Mammary epithelial cell (primary cell): ENCODE measurements at places on chromosomes 5 and 9. TPM values are rescaled to one million over a fixed set of nuclear protein-coding genes. Genes with fewer than 3 reads are reported as not detected.

- DNase-seq = no peak
Observed at GRCh38 chr5:67051164-67051563, 145.4 kb downstream of the CD180 start.

- DNase-seq = peak; percentile 75
Observed at GRCh38 chr9:124366476-124367220, 48.6 kb downstream of the PSMB7 start.

INSL4 gene
- not detected in 2 replicates for total RNA-seq

C5orf46 gene
- total RNA-seq = 0.86 and 1.0 TPM in 2 replicates

GRCh38 chr9:83976372-83976771 lies 3.6 kb downstream of the HNRNPK start:
- no peak for DNase-seq

GRCh38 chr5:19605846-19606407 lies 382.1 kb downstream of the CDH18 start:
- DNase-seq = peak; percentile 49

DNA sequence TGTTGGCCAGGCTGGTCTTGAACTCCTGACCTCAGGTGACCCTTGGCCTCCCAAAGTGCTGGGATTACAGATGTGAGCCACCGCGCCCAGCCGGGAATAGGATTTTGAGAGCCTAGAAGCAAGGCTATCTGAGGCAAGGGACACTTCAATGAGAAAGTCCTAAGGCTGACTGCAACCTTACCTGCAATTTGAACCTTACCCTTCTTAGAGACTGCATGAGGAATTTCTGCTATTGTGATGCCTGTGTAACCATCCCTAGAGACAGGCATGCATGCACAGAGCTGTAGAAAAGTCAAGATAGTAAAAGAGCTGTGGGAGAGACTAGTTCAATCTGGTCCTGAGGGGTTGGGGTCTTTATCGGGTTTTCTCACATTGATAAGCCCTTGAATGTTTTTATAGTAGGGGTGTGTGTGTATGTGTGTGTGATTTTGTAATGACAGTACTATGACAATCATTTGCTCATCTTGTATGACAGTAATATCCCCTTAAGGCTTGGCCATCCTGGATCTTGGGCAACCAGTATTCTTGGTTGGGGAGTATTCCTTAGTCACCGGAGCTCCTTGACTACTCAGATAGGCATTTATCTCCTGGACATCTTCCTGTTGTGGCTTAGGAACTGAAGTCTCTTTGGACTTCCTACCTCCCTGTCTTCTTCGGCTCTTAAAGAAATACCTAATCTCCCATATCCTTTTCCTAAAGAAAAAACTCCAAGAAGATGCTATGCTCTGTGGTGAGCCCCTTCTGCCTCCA lies 11.2 kb downstream of the DNAJB5 start:
- peak; percentile 78 for DNase-seq

KCTD16 gene
- 0.33 TPM for total RNA-seq

DNA sequence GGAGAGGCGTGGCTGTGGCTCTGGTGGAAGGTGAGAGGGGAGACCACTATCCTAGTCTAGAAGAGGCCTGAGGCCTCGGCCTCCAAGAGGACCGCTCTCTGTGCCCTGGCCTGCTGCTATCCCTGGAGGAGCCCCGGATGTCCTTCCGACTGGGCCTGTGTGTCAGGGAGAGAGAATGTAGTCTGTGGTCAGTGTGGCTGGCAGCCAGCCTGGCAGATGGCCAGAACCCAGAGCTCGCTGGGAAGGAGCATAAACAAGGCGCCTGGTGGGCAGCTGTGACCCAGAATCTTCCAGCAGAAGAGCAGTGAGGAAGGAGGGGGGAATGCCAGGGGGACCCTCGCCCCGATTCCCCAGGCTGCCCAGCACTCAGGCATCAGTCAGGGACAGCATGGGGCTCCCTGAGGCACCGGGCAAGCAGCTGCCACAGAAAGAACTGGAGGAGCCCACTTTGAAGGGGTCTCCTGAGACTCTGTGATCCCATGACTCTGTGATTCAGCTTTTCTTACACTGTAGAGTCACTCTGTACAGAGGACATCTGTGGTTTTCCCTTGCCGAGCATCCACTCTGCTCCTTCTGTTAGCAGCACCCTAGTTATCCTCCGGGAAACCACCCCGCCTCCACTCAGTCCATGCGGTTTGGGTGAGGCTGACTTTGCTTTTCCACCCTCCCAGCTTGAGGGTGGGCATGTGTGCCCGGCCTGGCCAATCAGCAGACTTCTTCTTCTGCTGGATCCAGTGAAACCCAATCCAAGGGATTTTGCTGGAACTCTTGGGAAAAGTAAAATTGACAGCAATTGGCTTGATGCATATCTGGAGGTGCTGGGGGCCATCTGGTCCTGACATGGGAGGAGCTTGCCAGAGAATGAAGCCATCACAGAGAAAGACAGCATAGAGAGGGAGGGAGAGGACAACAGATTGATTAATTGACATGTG lies 46.2 kb upstream of the PWWP2A start:
- DNase-seq = peak; percentile 98

PLCXD3 gene
- not detected for total RNA-seq

GRCh38 chr9:82930116-82930515 lies 132.8 kb downstream of the RASEF start:
- no peak for DNase-seq

NUTM2G gene
- total RNA-seq = not detected

GAPVD1 gene
- 54.6 and 58.1 TPM in 2 replicates for total RNA-seq

- no peak for DNase-seq
Observed at GRCh38 chr5:21085791-21086190, 1097.8 kb upstream of the CDH18 start.

DNA sequence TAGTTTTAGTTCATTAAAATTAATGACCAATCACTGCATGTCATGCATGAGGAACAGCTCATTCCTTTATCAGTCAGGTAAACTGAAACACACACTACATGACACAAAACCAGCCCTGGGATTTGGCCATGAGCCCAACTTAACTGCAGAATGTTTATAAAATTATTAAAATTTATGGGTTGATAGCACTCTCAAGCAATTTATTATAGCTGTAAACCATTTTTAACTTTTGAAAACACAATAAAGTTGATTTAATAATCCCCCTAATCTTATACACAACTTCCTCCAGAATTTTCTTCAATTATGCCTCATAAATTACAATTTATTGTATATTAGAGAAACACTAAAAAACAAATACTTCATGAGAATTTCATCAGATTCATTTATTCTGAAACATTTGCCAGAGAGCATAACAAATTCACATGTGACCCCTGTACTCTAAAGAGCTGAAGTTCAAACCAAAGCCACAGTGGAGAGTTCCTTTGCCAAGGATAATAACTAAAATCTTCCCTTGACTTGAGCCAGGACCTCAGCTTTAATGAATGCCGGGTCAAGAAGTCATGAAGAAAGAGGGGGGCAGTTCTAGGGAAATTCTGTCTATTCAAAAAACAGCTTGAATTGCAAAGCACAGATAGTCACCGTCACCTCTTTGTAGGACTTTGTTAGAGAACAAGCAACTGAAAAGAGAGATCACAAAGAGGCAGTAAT lies 763.7 kb upstream of the GRAMD2B start:
- DNase-seq = no peak

GRCh38 chr9:7320139-7320538 lies 479.4 kb downstream of the DMAC1 start:
- DNase-seq = peak; percentile 91

CCL28 gene
- total RNA-seq = 10.7 TPM

MEGF9 gene
- 31.5 TPM for total RNA-seq

DNA sequence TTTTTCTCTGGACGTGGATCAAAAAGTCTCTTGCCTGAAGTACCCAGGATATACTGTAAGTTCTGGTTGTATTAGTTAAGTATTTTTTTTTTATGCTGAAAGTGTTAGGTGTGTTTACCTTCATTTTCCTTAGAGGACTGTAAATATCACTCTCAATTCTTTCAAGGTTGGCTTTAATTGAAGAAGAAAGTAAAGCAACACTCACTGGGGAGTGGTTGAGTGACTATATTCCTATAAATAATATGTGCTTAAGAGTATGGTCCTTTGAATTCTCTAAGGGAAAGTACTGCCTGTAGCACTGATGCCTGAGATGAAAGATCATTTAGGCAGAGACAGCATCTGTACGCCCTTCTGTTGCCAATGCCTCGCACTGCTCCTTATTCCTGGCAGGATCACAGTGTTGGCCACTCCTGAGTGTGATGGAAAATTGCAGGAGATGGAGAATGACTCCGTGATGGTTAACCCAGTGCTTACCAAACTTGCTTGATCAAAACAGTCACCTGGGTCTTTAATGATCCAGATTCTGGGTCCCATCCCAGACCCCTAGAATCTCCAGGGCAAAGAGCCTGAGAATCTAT lies 182.0 kb upstream of the MPDZ start:
- no peak for DNase-seq

- DNase-seq = no peak
Observed at GRCh38 chr5:159345336-159345735, 15.0 kb upstream of the IL12B start.

- no peak for DNase-seq
Observed at GRCh38 chr5:135714126-135714894, 120.2 kb upstream of the SLC25A48 start.

LTC4S gene
- total RNA-seq = 0.50 TPM

DNA sequence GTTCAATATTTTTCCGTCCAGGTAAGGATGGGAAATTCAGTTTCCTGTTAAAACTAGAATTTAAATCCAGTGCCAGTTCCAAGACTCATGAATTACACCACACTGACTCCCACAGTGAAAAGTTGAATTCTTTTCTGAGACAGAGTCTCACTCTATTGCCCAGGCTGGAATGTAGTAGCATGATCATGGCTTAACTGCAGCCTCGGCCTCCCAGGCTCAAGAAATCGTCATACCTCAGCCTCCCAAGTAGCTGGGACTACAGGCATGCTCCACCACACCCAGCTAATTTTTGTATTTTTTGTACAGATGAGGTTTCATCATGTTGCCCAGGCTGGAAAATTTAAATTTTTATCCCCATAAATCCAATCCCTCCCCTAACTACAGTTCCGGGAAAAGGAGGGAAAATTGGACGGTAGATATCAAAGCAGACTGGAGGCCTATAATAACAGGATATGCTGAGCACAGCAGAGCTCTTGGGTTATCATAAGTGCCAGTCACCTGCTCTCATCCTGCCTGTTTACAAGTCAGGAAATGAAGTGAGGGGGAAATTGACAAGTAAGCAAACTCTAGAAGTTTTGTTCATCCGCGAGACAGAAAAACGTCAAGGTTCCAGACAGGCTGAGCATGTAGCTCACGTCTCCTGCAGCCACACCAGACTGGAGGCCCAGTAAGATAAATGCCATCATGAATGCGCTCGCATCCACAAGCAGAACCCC lies 105.7 kb downstream of the UGCG start:
- no peak for DNase-seq

SLC36A3 gene
- total RNA-seq = not detected

- no peak for DNase-seq
Observed at GRCh38 chr5:111602817-111603445, 90.6 kb upstream of the STARD4 start.

- peak; percentile 82 for DNase-seq
Observed at GRCh38 chr5:75566710-75567309, 44.4 kb upstream of the ANKDD1B start.

C9orf152 gene
- not detected in 2 replicates for total RNA-seq

- no peak for DNase-seq
Observed at GRCh38 chr9:127586096-127586495, 26.0 kb upstream of the STXBP1 start.

DNA sequence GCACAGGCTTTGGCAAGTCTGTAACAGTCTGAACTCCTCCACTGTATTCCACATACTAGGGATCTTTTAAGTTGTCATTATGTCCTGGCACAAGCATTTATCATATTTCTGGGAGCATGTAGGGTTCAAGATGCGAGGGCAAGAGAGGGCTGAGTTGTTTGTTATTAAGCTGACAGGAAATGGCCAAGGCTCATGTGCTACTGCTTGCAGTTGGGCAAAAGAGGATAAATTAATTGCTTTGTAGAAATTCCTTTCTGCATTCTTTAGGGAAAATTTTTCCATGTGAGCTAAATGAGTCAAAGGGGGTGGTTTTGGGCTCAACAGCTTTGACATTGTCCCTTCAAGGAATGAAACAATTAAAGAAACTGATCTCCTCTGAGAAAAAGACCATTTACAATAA lies 35.4 kb downstream of the DOCK8 start:
- no peak for DNase-seq

LHX3 gene
- total RNA-seq = not detected

DNA sequence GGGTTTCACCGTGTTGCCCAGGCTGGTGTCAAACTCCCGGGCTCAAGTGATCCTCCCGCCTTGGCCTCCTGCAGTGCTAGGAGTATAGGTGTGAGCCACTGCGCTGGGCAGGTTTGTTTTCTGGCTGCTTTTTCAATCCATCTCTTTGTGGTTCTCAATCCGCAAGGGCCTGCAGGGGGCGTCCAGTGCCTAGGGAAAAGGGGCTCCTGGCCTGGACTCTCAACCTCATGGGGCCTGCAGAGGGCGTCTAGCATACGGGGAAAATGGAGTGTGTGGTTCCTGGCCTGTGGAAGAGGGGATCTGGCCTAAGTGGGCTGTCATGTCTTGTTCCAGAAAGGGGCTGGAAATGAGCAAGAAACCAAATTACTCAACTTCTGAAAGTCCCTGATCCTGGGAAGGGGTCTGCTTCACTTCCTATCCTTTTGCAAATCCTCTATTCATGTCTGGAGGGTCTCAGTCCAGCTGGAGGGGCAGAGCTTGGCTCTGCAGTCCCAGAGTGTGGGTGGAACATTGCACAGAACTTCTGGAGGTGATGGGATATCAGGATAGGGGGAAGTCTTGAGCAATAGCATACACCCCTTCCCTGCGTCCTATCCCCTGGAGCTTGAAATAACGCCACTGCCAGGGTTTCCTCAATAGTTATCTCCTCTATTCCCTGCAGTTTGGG lies 12.7 kb upstream of the CCL27 start:
- peak; percentile 47 for DNase-seq

- DNase-seq = no peak
Observed at GRCh38 chr5:95447961-95448360, 56.8 kb downstream of the FAM81B start.

- peak; percentile 17 for DNase-seq
Observed at GRCh38 chr9:112858625-112859147, 32.0 kb downstream of the SLC46A2 start.

NEK6 gene
- 41.7 TPM for total RNA-seq

- no peak for DNase-seq
Observed at GRCh38 chr9:97311798-97312500, 4.5 kb downstream of the CCDC180 start.

DNA sequence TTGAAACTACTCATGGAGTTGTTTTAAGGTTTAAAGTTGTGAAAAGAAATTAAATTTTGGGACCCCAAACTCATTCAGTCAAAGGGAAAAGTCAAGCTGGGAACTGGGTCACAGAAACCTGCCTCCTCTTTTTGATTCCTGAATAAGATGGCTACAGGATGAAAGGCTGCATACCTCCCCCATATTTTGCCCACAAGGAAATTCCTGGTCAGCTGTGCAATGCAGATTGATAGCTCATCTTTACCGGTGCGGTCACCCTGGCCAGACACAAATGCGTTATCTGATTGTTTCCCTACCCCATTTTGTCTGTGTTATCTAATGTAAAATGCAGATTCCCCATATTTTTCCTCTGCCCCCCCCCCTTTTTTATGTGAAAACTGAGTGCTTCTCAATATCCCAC lies 1.3 kb downstream of the HAVCR2 start:
- DNase-seq = no peak

DNA sequence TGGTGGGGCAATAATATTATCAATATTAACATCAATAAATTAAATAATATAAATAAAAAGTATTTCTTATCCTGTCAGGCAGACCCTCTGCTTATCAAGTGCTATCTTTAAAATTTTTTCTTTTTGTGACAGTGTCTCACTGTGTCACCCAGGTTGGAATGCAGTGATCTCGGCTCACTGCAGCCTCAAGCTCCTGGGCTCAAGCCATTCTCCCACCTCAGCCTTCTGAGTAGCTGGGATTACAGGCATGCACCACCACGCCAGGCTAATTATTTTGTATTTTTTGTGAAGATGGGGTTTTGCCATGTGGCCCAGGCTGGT lies 53.2 kb downstream of the NDST1 start:
- no peak for DNase-seq

PHYHD1 gene
- total RNA-seq = 2.5 TPM in 2 replicates
